Adipose tissue (tissue), 3 donors: ENCODE measurements at places on chromosomes 1 and 21. TPM values are rescaled to one million over a fixed set of nuclear protein-coding genes. Genes with fewer than 3 reads are reported as not detected.

The PLA2G2D gene
- not detected for polyA plus RNA-seq

The PTAFR gene
- 3.0 TPM for polyA plus RNA-seq

The FCAMR gene
- polyA plus RNA-seq: not detected

The LAD1 gene
- 1.8 TPM for polyA plus RNA-seq

The PADI1 gene
- 0.21 TPM for polyA plus RNA-seq

The FAM151A gene
- polyA plus RNA-seq: 0.22 TPM
